ENCODE measurements at places on chromosomes 6 and 20. TPM values are rescaled to one million over a fixed set of nuclear protein-coding genes. Genes with fewer than 3 reads are reported as not detected.

Gene BPIFB2
- not detected for total RNA-seq

Gene SERPINB1
- 5.4 TPM for total RNA-seq

Gene TNF
- 1.2 TPM for total RNA-seq

Gene RHAG
- total RNA-seq = not detected

Gene CEBPB
- 46.3 TPM for total RNA-seq

Gene OLIG3
- total RNA-seq = not detected

Gene TNFRSF21
- 15.7 TPM for total RNA-seq

Measured in placental epithelial cell (primary cell).